Substantia nigra (tissue), 51 donors: ENCODE measurements at places on chromosomes 3 and 15.

GRCh38 chr3:27093771-27094170, 275.4 kb downstream of the NEK10 start:
- DNase-seq = no peak

- no peak for DNase-seq
Measured at GRCh38 chr3:42490243-42490642, 12.2 kb upstream of the VIPR1 start.

DNA sequence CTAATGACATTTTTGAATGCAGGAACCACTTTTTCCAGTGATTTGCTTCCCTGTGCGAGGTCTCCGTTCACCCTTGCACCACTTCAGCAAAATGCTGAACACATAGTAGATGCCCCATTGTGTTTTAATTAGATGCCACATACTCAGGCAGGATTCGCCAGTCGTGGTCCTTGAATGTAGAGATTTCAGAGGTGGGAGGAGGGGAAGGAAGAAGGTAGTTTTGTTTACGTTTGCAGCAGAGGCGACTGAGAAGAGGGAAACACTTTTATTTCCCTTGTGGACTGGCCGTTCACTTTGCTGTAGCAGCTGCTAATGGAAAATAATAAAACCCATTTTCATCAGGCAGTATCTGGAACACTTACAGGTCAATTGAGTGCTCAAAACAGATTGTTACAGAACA, 262.8 kb upstream of the TBL1XR1 start:
- DNase-seq = no peak

- no peak for DNase-seq
Measured at GRCh38 chr15:89187986-89188514, 33.3 kb downstream of the RLBP1 start.

DNA sequence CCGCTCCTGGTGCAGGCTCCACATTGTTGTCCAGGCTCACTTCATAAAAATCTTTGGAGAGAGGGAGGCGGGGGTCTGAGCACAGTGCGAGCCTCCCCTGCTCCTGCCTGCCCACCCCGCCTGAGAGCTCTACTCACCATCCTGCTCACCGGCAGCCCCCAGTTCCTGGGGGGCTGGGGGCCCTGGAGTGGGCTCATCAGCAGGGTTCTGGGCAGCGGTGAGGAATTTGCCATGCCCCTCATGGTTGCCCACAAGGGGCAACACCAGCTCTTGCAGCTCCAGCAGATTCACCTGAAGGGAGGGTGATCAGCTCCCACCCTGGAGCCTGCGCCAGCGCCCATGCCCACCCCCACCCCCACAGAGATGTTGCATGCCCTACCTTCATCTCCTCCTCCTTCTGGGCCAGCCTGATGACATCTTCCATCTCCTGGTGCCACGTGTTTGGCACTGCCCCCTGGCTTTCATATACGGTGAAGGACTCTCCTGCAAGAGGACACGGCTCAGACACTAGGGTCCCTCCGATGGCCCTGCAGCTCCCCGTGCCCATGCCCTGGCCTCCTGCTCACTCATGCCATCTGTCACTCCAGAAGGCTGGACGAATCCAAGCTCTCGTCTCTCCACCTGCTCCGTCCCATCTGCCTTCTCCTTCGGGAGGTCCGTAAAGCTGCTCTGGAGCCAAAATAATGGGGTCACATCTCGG, 162.1 kb downstream of the TBC1D2B start:
- DNase-seq = no peak

DNA sequence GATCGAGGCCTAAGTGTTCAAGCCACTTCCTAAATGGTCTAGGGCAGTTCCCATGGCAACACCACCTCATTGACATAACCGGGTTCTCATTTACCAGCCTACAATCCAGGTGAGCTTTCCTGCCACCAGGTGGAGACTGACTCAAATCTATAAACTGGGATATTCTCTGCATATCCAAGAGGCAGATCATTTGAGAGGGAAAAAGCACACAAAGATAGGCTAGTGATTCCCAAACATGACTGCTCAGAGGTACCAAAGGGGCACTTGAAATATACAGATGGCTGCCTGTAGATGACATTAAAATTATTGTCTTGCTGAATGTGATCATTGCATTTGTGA, 141.3 kb upstream of the PROK2 start:
- DNase-seq = no peak

GRCh38 chr3:145032791-145033190, 1061.2 kb downstream of the DIPK2A start:
- no peak for DNase-seq

DNA sequence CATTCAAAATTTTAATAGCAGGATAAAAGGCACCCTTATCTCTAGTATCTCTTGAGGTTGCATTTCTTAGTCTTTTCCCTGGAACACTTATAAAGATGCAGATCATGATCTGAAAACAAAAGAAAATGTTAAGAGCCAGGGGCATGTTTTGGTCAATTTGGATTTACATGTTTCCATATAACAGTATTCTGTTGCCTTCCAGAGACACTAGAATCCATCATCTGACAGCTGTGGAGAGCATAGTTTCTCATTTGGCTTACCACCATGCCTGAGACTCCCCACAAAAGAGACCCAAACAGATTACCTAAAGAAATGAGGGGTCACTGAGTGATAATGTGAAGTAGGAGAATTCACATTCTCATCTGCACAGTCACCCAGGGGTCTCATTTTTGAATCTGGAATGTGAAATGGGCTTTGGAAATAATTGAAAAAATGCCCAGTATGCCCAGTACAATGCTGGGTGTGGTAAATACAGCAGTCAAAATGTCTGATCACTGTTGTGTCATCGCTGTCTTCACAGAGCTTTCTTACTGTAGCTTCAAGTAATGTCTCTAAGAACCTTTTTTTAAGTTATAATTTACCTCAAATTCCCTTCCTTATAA, 79.9 kb upstream of the ZBTB20 start:
- no peak for DNase-seq

GRCh38 chr3:169842960-169843359, 26.8 kb downstream of the LRRC31 start:
- DNase-seq = no peak

DNA sequence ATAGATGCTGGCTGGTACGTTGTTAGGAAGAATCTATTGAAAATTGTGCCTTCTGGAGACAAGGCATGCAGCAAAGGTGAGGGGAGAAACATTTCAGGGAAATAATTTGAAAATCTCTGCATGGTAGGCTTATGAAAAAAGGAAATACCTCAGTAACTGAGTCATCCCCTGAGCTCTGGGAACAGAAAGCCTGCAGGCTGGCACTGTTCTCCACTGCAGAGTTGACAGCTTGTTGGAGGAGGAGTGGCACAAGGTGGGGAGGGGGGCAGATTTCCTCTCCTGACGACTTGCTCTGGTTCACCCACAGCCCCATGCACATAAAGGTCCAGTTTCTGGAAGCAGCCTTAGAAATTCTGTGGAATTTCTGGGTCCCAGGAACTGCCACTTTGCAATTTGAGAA, 179.4 kb downstream of the ABHD5 start:
- DNase-seq = no peak

DNA sequence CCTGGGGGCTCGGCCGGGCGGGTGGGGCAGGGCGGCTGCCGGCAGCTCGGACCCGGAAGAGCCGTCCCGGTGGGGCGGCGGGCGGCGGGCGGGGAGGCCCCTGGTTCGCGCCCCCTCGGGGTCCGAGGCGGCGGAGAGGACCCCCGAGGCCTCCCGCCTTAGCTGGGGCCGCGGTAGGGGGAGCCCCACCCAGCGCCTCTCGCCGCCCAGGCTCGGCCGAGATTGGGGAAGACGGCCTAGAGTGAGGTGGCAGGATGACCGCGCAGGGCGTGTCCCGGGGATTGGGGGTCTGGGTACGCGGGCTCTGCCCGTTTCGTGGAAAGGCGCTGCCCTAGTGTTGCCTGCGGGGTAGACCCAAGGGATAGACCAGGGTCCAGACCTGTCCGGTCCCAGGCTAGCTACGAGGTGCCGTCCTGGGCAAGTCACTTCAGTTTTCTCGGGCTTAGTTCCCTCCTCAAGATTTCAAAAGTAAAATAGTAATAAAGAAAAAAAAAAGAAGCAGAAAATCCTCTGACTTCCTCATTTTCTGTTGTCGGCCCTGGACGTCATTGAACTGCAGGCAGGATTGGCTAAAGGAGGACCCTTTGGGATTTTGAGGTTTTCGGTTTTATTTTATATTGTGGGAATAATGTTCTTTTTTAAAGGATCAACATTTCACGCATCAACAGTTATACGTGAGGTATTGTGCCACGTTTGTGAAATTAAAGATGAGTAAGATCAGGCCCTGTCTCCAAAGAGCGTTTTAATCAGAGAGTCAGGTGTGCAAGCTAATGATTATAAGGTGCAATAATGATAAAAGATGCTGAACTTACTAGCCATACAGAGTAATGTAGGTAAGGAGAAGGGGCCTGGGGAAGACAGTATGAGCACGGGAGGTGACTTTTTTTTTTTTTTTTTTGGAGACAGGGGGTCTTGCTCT, 679 bp downstream of the IQGAP1 start:
- DNase-seq = no peak

- DNase-seq = no peak
Measured at GRCh38 chr15:85558848-85559247, 178.4 kb downstream of the AKAP13 start.

GRCh38 chr3:122416966-122417365, 1.1 kb upstream of the WDR5B start:
- no peak for DNase-seq

GRCh38 chr3:32571192-32571485, 481 bp upstream of the DYNC1LI1 start:
- no peak for DNase-seq

- DNase-seq = no peak
Measured at GRCh38 chr3:43171748-43172147, 65.9 kb upstream of the POMGNT2 start.

- no peak for DNase-seq
Measured at GRCh38 chr15:62164396-62165103, 535 bp downstream of the C2CD4B start.

DNA sequence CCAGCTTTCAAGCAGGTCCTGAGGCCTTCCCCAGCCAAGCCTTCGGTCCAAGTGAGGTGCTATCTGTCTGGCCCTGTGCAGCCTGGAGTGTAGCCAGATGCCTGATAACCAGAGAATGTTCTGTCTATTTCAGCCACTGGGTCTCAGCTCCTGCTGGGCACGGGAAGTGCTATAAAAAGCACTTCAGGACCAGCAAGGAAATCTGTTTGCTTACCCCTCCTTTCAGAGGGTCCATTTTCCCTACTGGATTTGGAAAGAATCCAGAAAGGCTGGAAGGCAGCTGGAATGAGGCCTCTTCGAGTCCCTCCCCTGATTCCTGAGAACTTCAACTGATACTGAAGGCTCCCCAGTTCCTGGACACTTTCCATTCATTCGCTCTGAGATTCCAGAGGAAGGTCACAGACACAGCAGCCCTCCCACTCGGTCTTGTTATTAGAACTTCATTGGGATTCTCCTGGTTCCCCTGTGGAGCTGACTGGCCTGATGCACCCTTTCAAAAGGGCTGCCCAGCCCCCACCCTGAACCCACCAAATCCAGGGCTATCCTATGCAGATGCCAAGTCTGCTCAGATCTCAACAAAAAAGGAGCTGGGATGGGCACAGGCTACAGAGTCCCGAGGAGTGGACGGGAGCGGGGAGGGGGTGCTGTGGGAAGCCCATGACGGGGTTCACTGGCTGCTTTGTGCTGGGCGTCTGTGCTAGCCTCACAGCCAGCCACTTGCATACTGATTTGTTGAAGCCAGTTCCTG, 70.4 kb downstream of the UMPS start:
- peak; percentile 41 for DNase-seq

DNA sequence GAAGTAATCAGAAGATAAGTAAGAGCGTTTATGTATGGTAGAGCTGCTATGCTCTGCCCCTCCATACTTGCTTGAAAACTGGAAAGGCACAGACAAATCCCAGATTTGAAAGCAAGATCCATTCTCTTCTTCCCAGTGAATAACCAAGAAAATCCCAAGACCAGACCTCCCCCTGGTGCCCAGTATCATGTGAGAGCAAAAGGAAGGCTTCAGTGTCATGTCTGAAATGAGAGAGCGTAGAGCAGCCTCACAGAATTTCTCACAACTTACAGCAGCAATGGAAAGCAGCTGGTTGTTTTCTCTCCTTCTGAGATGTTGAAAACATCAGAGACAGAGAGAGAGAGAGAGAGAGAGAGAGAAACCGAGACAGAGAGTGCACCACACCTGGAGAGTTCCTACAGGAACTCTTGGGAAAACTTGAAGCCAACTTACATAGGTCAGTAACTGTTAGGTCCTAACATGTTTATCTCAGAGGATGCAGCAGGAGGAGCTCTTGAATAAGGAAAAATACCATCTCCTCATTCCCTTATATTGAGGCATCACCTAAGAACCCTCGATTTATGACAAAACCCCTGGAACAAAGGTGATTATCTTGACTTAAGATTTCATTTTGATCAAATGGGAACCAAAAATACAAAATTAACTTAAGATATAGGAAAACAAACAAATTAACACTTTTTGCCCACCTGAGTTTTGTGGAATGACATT, 273.3 kb downstream of the NSUN3 start:
- DNase-seq = no peak

- no peak for DNase-seq
Measured at GRCh38 chr3:95319921-95320494, 1257.1 kb downstream of the NSUN3 start.

DNA sequence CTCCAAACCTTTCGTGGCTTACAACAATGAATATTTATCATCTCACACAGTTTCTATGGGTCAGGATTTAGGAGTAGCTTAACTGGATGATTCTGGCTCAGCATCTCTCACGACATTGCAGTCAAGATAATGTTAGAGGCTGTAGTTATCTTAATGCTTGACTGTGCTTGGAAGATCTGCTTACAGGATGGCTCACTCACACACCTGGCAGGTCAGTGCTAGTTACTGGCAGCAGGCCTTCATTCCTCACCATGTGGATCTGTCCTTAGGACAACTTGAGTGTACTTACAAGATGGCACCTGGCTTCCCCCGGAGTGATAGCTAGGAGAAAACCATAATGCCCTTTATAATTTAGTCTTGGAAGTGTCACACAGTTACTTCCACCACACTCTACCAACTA, 32.8 kb upstream of the OXTR start:
- no peak for DNase-seq

DNA sequence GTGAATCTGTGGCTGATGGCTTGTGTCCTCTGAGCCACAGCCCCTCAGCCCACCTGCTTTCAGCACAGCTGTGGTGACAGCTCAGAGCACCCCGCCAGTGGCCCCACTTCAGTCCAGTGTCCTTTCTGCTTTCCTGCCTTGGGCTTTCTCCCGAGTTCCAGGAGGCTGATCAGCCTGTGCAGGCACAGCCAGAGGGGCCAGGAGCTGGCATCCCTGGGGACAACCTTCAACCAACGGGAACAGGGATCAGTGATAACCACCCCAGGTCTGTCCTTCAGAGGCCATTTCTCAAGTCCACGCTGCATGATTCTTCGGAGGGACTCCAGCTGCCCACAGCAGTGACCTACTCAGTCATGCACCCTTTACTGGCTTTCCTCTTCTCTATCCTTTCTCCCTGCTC, 166.6 kb downstream of the RAB11A start:
- DNase-seq = no peak

DNA sequence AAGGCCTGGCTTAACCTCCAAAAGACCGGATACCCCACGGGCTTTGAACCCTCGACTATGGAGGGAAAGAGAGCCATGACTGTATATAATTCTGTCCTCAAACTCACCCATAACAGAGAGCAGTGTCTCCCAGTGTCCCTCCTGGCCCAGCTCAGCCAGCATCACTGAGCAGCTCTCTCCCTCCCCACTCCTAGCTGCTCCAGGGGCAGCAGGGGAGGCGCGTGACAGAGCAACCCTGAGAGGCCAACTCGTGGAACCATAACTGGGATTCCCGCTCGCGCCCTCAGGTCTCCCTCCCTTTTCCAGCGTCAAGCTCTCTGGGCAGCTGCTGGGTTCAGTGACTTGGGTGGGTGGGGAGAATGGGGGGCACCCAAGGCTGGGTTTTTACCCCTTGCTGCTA, 561 bp upstream of the CPLX3 start:
- no peak for DNase-seq

- no peak for DNase-seq
Measured at GRCh38 chr3:56681984-56682461, 1.0 kb downstream of the TASOR start.

GRCh38 chr3:58955308-58955707, 94.5 kb downstream of the CFAP20DC start:
- DNase-seq = no peak
